T-helper 2 cell treated with Interferon-gamma antibody and Interleukin-4, amounts not matched to agents 100 ng/mL and 5 ng/mL, for 36 hours (primary cell): ENCODE measurements at places on chromosomes 1 and 21. TPM values are rescaled to one million over a fixed set of nuclear protein-coding genes. Genes with fewer than 3 reads are reported as not detected.

Gene PTTG1IP
- total RNA-seq = 81.0 and 81.9 TPM in 2 replicates

Gene GJB5
- not detected in 2 replicates for total RNA-seq

Gene FCRL4
- total RNA-seq = not detected in 2 replicates

Gene DDR2
- total RNA-seq = 0.11 and 0.16 TPM in 2 replicates

Gene FMO4
- total RNA-seq = 1.3 and 2.0 TPM in 2 replicates

Gene RXFP4
- total RNA-seq = 0.14 TPM in 2 replicates

Gene PGBD5
- not detected in 2 replicates for total RNA-seq

Gene CCDC190
- not detected in 2 replicates for total RNA-seq

Gene RBBP4
- 315 and 316 TPM in 2 replicates for total RNA-seq

Gene RNU1-3
- 2,343 and 2,397 TPM in 2 replicates for total RNA-seq

Gene GATAD2B
- total RNA-seq = 65.7 and 67.1 TPM in 2 replicates

Gene SIK1
- total RNA-seq = 3.4 and 3.8 TPM in 2 replicates

Gene TIMM17A
- total RNA-seq = 63.0 and 67.4 TPM in 2 replicates

Gene PODN
- not detected in 2 replicates for total RNA-seq

Gene PLA2G2E
- total RNA-seq = not detected in 2 replicates
